Fibroblast of pulmonary artery (primary cell): ENCODE measurements at places on chromosomes 6 and 20.

DNA sequence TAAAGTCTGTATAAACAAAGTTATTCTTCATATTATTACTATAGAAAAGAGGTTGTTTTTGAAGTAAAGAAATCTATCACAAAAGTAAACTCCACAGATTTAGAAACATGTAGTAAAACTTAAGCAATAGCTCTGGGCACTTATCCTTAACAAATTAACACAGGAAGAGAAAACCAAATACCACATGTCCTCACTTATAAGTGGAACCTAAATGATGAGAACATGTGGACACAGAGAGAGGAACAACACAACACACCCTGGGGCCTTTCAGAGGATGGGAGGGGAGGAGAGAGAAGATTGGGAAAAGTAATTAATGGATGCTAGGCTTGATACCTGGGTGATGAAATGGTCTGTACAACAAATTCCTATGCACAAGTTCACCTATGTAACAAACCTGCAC lies 57.2 kb downstream of the C6orf58 start:
- DNase-seq = no peak

GRCh38 chr6:104324301-104324700 lies 535.4 kb downstream of the HACE1 start:
- no peak for DNase-seq

DNA sequence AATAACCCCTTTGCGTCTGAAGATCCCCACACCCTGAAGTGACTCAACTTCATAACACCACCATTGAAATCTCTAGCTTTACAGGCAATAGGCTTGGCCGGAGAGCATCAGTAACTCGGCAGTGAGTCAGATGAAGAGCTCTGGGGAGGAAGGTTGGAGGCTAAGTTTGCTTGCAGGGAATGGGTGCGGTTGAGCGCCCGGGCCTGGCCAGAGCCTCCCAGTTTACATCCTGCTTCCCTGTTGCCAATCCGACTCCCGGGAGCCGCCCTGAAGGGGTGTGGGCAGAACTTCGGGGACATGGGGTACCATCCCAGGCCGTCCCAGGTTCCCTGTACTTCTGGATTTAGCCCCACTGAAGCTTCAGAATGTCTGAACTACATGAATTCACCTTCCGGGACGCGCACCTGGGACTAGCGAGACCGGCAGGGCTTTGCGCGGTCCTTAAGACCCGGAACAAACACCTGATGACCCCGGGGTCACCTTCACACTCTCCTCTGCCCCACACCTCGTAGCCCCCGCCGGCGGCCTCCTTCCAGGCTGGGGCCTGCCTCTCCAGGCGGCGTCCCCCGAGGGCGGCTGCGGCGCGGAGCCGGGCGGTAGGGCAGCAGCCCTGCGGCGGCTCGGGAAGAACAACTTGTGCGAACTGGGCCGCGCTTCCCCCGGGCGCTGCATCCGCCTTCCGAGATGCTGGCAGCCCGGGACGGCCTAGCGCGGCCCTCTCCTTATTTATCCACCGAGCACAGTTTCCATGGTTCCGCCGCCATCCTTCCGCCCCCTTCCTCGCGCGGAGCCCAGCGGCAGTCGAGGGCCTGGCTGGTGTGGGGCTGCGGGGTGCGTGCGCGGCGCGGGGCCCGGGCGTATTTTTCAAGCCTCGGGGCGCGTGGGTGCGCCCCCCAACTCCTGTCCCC lies 56.6 kb upstream of the RREB1 start:
- peak; percentile 49 for DNase-seq

GRCh38 chr6:166786704-166787293 lies 159.7 kb upstream of the RPS6KA2 start:
- peak; percentile 81 for DNase-seq

DNA sequence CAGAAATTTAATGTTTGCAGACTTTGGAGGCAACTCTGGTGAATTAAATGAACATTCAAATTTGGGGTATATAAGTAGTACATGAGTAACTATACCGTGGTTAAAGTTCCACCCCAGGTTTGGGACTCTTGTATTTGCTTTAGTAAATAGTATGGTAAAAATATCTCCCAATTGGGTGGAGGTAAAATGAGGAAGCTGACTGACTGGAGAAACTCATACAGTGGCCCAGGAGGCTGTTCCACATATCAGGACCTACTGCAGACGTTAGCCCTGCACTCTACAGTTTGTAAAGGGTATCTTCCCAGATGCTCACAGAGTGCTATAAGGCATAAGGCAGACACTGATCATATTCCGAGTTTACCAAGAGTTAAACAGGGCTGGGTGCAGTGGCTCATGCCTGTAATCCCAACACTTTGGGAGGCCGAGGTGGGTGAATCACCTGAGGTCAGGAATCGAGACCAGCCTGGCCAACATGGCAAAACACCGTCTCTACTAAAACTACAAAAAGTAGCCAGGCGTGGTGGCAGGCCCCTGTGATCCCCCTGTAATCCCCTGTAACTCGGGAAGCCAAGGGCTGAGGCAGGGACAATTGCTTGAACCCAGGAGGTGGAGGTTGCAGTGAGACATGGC lies 53.7 kb downstream of the CPXM1 start:
- no peak for DNase-seq

GRCh38 chr20:8049310-8049709 lies 29.7 kb upstream of the TMX4 start:
- no peak for DNase-seq

DNA sequence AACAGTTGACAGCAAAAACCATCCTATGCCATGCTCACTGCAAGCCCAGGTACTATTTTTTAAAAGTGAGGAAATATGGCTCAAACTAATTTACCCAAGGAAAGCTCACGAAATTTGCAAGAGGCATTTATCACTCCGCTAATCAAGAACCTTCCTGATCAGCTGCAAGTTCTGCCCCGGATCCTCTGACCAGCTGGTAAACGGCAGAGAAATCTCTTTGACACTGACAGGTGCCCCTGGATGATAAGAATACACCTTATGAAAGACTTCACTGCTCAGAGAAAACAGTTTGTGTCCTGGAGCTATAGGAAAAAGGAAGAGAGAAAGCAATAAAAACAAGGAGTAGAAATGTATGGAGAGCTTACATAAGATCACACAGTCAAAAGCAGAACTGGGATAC lies 6.4 kb downstream of the CNKSR3 start:
- DNase-seq = no peak

- DNase-seq = peak; percentile 90
Observed at GRCh38 chr6:111852725-111853124, 20.5 kb downstream of the FYN start.

DNA sequence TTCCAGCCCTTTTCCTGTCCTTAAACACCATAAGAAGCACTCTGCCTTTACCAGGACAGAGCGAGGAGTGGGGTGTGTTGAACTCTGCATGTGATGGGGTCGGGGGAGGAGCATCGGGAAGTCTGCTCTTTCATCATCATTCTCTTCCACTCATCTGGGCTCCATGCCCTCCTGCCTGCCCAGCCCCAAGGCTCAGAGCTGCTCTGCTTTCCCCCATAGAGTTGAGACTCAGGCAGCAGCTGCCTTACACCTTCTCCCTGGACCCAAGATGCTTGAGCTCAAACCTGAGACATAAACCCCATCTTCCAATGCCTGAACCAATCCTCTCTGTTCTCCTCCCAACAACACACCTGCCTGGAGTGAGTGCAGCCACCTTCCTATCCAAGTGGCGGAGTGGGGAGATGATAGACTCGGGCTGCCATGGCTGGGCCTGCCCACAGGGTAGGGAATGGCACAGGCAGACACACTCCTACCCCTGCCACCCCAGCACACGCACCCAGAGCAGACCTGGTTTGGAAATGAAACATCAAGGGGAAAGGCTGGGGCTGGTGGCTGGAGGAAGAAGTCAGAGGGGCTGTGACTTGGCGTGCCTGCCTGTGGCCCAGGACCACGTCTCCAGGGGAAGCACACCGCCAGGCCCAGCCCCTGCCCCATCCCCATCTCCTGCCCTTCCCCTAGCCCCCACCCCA lies 28.4 kb downstream of the TFEB start:
- peak; percentile 62 for DNase-seq

- peak; percentile 17 for DNase-seq
Observed at GRCh38 chr20:18284805-18285533, 3.4 kb upstream of the ZNF133 start.

DNA sequence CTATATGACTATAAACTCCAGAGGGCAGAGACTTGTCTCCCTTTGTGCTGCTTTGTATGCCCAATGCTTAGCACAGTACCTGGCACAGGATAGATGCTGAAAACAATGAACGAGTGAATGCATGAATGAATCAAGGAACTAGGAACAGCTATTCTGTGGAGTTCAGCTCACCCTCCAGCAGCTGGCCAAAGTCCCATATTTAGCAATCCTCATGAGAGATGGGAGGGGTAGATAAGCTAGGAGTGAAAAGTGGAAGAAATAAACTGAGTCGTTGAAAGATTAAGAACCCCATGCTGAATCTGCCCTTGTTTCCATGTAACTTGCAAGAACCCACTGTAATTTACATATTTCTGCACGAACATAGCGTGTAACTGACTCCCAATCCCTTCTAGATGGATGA lies 106.5 kb downstream of the MAFB start:
- no peak for DNase-seq

GRCh38 chr6:89161326-89162046 lies 15.6 kb downstream of the PM20D2 start:
- DNase-seq = no peak

GRCh38 chr6:56864171-56864616 lies 90.7 kb upstream of the BEND6 start:
- DNase-seq = no peak

- DNase-seq = no peak
Observed at GRCh38 chr20:23928788-23929187, 49.2 kb upstream of the CST5 start.

GRCh38 chr6:156752666-156753301 lies 24.4 kb upstream of the ARID1B start:
- no peak for DNase-seq

DNA sequence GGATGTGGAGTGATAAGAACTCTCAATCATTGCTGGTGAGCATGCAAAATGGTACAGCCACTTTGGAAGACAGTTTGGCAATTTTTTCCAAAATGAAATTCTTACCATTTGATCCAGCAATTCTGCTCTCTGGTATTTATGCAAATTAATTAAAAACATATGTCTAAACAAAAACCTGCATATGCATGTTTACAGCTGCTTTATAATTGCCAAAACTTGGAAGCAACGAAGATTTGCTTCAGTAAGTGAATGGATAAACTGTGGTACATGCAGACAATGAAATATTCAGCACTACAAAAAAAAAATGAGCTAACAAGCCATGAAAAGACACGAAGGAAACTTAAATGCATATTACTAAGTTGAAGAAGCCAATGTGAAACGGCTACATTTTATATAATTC lies 55.5 kb upstream of the SMLR1 start:
- no peak for DNase-seq

GRCh38 chr6:21900730-21901129 lies 307.2 kb downstream of the SOX4 start:
- peak; percentile 75 for DNase-seq

- DNase-seq = no peak
Observed at GRCh38 chr20:3815703-3816315, 4.5 kb upstream of the AP5S1 start.
